Hematopoietic multipotent progenitor cell treated with erythropoietin and hydrocortisone succinate and interleukin-3 and kit ligand, for 8 days (in vitro differentiated cells): ENCODE measurements at places on chromosomes 13 and 19.
A peak's percentile ranks its signal among the peaks of the same experiment; 100 is the strongest.

DNA sequence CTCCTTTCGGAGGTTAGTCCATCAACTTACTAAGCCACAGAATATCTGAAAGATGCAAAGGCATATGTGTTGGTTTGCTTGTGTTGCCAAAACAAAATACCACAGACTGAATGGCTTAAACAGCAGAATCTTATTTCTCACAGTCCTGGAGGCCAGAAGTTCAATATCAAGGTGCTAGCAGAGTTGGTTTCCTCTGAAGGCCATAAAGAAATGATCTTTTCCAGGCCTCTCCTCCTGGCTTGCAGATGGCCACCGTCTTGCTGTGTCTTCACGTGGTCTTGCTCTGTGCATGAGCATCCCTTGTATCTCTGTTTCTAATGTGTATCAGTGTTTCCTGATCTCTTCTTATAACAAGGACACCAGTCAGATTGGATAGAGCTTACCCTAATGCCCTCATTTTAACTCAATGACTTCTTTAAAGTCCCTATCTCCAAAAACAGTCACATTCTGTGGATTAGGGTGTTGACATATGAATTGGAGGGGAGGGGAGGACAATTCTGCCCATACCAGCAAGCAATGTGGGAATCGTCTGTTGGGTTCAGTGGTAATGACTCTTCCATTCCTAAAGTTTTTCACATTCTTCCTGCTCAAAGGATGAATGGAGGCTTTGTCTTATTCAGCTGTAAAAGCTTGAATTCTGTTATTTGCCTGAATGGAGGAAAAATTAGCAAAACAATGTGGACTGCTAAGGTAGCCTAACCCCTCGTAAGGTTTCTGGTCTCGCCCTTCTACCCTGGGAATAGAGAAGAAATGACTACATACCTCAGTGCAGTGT, 715.7 kb downstream of the DIAPH3 start:
- DNase-seq: no peak

DNA sequence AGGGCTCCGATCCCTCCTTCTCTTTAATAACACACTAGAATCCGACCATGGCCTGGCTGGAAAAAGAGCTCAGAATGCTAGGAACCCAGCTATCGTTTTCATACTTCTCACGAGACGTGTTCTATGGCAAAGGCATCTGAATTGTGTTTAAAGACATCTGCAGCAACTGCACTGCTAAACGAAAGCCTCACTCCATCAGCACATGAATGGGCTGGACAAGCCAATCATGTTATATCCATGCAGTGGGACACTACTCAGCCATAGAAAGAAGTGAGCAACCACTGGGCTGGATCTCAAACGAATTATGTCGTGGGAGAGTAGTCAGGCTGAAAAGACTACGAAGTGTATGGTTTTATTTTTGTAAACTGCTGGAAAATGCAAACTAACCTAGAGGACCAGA, 136.1 kb downstream of the COL4A1 start:
- DNase-seq: no peak

- no peak for DNase-seq
These were observed 4.9 kb downstream of the ZNF878 start for GRCh38 chr19:12047868-12048267.

- peak; percentile 69 for DNase-seq
These were observed 705 bp downstream of the STXBP2 start for GRCh38 chr19:7637374-7638256.

DNA sequence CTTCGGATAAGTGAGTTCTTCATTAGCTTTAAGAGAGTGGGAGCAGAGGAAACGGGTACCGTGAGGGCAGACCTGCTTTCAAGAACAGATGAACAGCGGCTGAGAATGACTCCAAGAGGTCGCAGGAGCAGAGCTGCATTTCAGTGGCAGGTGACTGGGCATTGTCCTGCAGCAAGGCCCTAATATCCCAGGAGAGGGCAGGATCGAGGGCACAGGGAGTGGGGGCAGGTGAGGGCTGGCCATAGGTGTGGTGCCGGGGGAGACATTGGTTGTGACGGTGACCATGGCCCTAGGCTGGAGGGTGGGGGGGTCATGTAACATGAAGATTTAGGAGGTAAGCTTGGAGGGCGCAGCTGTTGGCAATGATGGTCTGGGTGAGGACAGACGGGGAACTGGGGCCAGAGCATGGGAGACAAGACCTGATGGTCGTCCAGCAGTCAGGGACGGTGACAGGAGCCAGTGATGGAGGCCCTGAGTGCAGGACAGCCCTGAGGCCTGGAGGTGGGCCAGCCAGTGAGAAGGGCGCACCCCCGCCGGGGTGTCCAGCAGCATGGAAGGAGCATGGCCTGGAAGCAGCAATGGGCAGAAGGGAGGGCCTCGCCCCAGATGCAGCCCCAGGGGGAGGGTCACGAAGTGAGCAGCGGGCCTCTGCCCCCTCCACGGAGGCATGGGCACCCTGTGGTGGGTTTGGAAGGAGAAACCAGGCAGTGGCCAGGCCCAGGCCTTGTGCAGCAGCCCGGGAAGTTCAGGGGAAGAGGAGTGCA, 29.2 kb upstream of the LAMP1 start:
- DNase-seq: no peak

GRCh38 chr19:51509823-51510660, 8.4 kb upstream of the SIGLEC12 start:
- DNase-seq: no peak

GRCh38 chr13:65768545-65768944, 1461.6 kb downstream of the PCDH9 start:
- DNase-seq: no peak

GRCh38 chr19:43525836-43526771, 897 bp downstream of the ETHE1 start:
- DNase-seq: peak; percentile 13

GRCh38 chr13:59677966-59678814, 485.5 kb downstream of the DIAPH3 start:
- DNase-seq: peak; percentile 64

GRCh38 chr19:55134736-55135135, 14.3 kb downstream of the TNNT1 start:
- DNase-seq: no peak

DNA sequence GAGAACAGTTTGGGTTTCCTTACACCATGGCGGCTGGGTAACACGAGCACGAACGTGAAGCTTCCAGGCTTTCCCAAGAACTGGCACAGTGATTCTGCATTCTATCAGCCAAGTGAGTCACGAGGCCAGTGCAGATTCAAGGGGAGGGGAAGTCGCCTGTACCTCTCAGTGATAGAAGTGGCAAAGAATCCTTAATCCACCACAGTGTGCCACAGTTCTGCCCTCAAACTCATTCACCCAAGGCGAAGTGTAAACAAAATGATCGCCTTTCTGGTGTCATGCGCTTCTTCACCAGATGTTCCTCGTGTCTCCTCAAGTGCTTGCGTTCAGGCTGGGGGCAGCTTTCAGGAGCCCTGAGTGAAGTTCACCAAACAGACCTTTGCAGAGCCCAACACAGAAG, 24.9 kb upstream of the AMER2 start:
- DNase-seq: no peak

GRCh38 chr13:110713981-110714796, 689 bp downstream of the ING1 start:
- peak; percentile 50 for DNase-seq

DNA sequence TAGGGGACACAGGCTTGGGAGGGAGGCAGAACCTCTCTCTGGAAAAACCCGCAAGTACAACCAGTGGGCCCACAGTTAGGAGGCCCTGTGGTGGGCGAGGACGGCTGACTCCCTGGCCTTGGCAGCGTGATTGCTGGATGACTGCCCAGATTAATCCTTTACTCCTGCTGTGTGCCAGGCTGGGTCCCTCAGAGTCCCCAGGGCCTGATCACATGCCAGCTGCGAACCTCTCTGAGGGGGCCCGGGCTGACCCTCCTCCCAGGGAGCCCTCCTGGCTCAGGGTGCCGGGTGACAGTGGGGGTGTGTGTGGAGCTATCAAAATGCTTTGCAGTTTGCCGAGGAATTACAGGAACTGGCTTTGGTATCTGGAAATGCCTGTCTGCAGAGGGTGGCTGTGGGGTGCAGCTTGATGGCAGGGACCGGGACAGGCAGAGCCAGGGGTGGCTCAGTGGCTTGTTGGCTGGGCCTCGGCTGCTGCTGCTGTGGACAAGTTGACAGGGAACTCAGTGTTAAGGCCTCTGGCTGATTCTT, 48.9 kb downstream of the DNM2 start:
- DNase-seq: no peak

DNA sequence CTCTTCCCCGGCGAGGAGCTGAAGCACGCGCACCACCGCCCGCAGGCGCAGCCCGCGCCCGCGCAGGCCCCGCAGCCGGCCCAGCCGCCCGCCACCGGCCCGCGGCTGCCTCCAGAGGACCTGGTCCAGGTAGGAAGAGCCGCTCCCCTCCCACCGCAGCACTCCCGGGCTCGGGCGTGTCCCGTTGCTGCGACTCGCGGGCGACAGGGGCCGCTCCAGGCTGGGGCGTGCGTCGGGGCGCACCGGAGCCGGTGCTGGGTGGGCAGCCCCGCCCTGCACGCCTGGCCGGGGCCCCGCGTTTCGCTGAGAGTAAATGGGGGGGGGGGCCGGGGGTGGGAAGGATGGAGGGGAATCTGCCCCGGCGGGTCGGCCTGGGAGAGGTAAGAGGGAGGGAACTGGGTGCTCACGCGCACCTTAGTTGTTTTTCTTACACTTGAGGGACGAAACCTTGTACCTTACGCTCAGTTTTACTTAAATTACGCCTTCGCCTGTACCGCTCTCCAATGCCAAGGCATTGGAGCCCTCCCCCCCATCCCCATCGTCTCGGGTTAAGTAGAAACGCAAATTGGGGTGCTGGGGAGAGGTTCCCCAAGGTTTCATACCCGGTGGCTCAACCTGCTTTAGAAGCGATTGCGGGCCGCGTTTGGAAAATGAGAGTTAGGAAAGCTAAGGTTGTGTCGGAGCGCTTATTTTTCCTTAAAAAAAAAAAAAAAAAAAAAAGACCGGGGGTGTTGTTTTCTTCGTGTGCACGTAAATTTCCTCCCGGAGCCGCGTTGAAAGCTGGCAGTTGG, 850 bp downstream of the KLF5 start:
- DNase-seq: peak; percentile 28

DNA sequence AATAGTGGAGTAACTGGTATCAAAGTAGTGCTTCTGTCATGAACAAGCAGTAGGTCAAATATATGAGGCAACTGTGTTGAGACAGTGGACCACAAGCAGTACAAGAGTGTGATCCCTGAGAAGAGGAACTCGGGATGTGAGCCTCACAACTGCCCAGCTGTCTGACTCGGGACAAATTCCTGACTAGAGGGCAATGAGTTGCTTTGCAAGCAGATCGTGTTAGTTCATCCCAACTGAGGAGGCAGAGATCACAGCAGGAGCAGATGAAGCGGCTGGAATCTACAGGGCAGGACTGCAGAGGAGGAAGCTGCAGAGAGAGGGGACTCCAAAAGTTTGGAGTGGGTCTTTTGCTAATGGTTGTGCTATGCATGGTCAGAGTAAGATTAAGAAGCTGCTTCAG, 741.1 kb downstream of the DIAPH3 start:
- no peak for DNase-seq

GRCh38 chr19:15524781-15525180, 16.5 kb downstream of the CYP4F22 start:
- DNase-seq: no peak

GRCh38 chr13:70386919-70387318, 278.7 kb upstream of the KLHL1 start:
- DNase-seq: no peak

GRCh38 chr13:112072534-112073244, 5.7 kb downstream of the SOX1 start:
- DNase-seq: no peak

DNA sequence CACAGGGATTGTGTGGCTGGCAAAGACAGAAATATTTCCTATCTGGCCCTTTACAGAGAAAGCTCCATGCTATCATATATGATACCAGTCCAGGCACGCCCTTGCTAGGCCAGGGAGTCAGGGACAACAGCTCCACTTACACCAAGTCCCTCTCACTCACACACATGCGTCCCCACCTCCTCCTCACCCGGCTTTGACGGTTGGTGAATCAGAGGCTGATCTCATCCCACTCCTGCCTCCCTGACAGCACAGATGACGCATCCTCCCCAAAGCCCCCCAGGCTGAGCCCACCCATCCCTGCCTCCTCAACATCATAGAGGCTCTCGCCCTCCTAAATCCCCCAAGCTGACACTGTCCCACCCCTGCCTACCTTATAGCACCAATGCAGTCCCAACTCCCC, 62.7 kb downstream of the F2RL3 start:
- DNase-seq: no peak

- no peak for DNase-seq
These were observed 74.2 kb downstream of the RASA3 start for GRCh38 chr13:114058051-114058867.

GRCh38 chr13:33051632-33052031, 35.4 kb downstream of the KL start:
- DNase-seq: no peak

DNA sequence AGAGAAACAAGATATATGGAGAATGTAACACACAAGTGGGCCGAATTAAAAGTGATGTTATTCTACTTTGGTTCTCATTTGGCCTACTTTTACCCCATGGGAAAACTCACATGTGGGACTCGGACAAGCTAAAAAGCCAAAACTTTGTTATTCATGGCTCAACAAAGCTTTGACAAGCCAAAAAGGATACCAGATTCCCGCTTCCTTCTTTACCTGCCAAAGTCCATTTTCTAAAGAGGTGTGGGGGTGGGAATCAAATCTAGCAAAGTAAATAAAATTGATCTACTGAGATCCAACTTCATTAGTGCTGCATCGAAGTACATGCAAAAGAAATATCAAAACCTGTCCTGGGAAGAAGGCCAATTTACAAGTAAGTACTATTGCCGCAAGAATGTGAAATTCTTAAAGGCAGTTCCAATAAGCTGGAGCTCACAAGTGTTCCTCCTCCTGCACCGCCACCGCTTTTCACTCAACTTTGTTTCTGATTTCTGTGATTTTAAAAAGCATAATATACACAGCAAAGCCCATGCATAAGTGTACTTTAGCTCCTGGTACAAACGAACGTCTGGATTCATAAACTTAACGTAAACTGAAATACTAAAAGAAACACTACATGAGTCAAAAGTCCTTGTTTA, 1.1 kb downstream of the LNX2 start:
- DNase-seq: no peak

DNA sequence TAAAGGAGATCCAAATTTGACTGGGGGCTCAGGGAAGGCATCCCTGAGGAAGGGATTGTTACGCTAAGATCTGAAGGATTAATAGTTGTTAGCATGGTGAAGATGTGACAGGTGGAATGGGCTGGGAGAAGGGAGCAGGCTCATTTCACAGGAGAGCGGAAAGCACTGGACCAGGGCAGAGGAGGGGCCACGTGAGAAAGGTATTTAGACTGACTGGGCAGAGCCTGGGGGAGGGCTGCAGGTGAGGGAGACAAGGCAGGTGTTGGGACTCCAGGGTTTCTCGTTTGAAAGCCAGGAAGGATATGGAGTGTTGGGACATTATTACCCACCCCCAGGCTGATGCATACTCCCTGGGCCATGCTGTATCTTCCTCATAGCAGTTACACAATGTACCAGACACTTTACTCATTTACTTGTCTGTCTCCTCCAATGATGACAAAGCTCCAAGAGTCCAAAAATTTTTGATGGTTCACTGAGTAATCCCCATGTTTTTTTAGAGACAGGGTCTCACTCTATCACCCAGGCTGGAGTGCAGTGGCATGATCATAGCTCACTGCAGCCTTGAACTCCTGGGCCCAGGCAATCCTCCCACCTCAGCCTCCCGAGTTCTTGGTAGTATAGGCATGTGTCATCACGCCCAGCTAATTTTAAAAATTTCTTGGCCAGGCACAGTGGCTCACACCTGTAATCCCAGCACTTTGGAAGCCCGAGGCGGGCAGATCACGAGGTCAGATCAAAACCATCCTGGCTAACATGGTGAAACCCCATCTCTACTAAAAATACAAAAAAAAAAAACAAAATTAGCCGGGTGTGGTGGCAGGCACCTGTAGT, 2.3 kb downstream of the TRAPPC6A start:
- no peak for DNase-seq
